Stimulated activated CD4-positive, alpha-beta T cell treated with anti-CD3 and anti-CD28 coated beads, Interleukin-1b, Interleukin-23, amount 100 ng/mL, for 1 hour (primary cell): ENCODE measurements at places on chromosomes 12 and 14.

GRCh38 chr12:34393086-34393820, 371.0 kb downstream of the ALG10 start:
- DNase-seq = no peak

DNA sequence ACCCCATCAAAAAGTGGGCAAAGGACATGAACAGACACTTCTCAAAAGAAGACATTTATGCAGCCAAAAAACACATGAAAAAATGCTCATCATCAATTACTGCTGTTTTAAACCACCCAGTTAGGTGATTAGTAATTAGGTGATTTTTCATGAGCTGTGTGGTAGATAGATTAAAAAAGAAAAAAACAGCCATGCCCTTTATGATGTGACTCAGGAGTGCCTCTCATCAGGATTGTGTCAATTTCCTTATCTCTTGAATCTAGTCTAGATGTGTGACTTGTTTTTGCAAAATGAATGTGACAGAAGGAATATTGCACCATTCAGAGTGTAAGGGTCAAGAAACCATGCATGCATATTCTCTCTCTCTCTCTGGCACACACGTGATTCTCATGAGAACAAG, 5.7 kb downstream of the OR10A7 start:
- DNase-seq = no peak

GRCh38 chr12:114405519-114406271, at the start of gene TBX5:
TSS of gene TBX5 (minus strand) at chr12:114406144. CDS start at chr12:114403898, 2,246 bp downstream.
- no peak for DNase-seq

- DNase-seq = no peak
Observed at GRCh38 chr12:54981796-54982195, 2.8 kb downstream of the TESPA1 start.

DNA sequence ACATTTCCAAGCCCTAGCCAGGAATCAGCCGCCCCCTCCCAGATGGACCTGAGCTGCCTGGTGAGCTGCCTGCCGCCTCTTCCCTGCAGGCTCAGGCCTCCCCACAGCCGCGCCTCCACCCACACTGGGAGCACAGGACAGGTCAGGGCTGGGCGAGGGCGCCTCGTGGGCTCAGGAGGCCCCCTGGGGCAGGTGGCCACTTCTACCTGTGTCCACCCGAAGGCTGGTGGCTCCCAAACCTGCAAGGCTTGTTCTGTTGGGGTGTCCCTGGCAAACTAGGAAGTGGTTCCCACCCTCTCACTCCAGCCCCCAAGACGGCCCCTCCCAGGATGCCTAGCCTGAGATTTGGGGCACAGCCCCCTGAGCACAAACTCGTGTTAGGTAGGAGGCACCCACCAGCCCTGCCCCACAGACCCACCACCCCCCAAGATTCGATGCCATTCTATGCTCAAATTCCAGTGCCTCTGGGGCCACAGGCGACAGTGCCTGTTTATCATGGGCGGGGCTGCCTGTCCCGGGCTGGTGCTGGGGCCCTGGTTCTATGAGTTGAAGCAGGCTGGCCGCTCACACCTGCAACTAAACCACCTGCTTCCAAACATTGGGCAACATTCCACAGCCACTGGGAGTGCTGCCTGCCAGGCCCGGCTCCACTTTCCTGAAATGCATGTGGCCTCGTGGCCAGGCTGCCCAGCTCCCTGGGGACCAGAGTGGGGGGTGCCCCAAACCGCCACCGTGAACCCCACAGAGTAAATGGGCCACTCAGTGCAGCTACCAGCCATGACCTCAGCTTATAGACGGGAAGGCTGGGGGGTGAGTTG, 6.8 kb downstream of the MMP17 start:
- DNase-seq = no peak
